Naive thymus-derived CD8-positive, alpha-beta T cell (primary cell): ENCODE measurements at places on chromosomes 13 and 19. TPM values are rescaled to one million over a fixed set of nuclear protein-coding genes. Genes with fewer than 3 reads are reported as not detected.

The PDX1 gene
- not detected for polyA plus RNA-seq

The STOML3 gene
- polyA plus RNA-seq: not detected

The LPAR2 gene
- 16.7 TPM for polyA plus RNA-seq

The TNFSF13B gene
- polyA plus RNA-seq: 2.8 TPM

The TUBA3C gene
- polyA plus RNA-seq: not detected

The KMT5C gene
- 2.1 TPM for polyA plus RNA-seq

The UGGT2 gene
- not detected for polyA plus RNA-seq
